ENCODE measurements at places on chromosomes 2 and 18.

- DNase-seq: no peak
These were observed 108.0 kb upstream of the TNP1 start for GRCh38 chr2:216967889-216968288.

DNA sequence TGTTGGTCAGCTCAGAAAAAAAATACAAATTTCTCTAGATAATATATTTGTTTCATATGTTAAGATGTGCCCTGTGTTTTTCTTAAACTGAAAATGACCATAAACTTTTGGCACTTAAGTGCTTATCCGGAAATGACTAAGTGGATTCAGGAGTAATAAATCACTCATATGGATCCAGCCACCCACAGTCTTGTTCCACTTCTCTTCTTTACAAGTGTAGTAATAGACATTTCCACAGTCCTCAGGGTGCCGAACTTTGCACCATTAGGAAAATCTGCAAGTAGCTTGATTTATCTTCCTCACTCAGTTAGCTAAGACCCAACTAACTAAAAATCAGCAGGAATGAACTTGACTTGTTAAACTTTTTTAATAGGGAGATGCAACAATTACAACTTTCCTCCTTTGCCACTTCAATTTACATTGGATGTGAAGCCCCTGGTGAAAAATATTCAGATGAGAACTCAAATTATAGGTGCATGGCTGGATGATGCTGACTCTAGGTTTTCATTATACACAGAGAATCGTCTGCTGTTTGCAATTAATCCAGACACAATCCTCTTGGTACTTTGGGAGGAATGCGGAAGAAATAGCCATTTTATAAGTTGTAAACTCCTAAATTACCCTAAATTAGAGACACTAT is 322.5 kb downstream of the ARHGAP15 start:
- peak; percentile 57 for DNase-seq

DNA sequence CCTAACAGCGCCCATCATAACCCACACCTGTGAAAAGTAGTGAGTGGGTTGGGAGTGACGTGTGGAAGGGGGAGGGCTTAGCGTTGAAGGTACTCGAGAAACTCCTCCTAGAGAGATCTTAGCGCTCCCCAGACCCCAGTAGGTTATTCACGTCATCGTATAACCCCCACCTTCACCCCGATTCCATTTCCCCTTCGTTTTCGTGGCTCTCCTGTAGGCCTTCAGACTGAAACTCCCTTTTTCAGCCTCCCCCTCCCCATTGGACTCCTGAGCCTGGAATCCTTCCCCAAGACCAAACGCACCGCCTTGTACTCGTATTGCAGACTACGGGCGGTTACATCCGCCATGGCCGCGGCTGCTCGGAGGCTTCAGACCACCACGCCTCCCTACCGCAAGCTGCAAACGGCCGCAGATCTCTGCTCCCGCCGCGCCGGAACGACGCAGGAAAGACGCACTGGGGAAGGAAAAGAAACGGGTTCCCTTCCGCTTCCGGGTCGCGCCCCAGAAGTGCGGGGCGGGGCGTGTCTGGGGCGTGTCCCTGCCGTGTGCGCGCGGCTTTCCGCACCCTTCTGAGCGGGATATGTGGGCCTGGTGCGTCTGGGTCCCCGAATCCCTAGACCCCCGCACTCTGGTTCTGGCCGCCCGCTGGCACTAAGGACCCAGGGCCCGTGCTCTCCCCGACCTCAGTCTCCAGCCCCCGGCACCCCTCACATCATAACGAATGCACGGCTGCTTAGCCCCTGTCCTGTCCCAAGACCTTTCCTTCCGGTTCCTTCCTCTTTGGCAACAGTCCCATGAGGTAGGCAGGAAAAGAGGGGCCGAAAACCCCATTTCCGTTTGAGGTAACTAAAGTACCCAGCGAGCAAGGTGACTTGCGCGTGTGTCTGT is at the start of gene SNRNP200:
SNRNP200 (minus strand) TSS at position 456 of the 888 bp plus-strand sequence; CDS start at position 347, 109 bp downstream.
- peak; percentile 95 for DNase-seq

DNA sequence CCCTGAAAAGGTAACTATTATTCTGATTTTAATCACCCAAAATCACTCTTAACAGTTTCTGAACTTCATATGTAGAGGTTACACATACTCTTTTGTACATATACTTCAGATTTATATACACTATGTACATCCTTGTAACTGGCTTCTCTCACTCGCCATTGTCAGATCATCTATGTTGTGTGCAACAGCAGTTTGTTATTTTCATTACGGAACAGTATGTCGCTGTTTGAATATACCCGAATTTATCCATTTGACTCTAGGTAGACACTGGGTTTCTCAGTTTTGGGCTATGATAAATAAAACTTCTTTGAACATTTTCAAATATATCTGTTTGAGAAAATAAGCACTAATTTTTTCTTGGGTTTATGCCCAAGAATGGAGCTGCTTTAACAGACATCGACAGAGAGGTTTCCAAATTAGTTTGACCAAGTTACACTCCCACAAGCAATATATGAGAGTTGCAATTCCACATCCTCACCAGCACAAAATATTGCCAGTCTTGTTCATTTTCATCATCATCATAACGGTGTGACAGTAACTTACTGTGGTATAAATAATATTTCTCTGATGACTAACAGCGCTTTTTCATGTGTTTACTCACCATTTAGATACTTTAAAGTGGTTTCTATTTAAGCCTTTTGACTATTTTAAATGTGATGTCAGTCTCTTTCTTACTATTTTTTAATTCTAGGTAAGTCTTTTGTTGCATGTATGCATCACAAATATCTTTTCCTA is 80.9 kb downstream of the SMC6 start:
- DNase-seq: peak; percentile 58

DNA sequence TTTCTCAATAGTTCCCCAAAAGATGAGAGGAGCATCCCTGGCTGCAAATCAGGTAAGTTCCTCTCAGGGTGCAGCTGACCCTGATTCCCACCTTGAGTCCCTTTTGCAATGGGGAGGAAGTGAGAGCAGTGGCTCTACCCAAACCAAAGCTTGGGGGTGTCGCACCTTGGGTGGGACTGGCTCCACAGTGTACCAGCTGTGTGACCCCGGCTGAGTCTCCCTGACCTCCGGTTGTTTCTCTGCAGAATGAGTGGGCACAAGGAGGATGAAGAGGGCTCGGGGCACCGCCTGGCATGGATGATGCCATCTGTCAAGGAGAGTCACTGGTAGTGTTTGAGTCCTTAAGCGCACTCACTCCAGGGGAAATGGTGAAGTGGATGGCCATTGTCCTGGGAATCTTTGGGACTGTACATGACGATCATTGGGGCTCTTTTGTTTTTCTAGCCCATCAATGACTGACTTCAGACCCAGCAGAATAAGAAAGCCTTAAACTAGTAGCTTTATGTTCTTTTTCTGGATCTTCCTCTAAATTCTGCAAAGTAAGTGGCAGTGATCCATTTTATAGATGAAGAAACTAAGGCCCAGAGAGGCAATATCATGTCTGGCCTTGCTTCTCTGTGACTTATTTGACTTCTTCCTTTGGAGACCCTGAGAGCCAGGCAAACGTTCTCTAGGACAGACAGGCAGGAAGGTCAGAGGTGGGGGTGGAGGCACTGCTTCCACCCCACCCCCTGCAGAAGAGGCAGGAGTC is 106.3 kb upstream of the ST3GAL5 start:
- DNase-seq: no peak

DNA sequence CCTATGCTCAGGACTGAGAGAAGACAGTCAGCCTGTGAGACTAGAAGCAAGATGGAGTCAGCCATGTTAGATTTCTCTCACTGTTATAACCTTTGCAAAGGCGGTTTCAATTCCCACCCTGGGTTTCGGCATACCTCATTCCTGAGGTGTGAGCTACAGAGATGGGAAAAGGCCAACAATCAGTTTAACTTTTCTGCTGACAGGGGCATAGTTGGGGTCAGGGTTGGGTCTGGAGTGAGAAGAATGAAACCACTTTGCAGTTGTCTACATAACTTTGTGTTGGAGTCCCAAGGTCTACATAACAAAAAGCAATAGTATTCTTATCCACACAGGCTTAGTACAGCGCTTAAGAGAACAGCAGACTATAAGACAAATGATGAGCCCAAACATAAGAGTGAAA is 28.1 kb upstream of the FEZ2 start:
- DNase-seq: no peak

GRCh38 chr2:33291278-33292013 is 185.0 kb upstream of the RASGRP3 start:
- DNase-seq: no peak

- DNase-seq: no peak
These were observed 64.5 kb upstream of the HDAC4 start for GRCh38 chr2:239465017-239466001.

GRCh38 chr2:154462634-154463033 is 235.9 kb upstream of the KCNJ3 start:
- DNase-seq: no peak

- DNase-seq: no peak
These were observed 119.6 kb downstream of the MBP start for GRCh38 chr18:77012806-77013541.

- peak; percentile 23 for DNase-seq
These were observed at the start of gene RAD51AP2 for GRCh38 chr2:17518212-17519154. Gene RAD51AP2, minus strand, starts transcription at chr2:17518440. Its CDS starts 25 bp downstream, at chr2:17518415.

GRCh38 chr2:223081789-223082188 is 29.8 kb downstream of the KCNE4 start:
- no peak for DNase-seq

DNA sequence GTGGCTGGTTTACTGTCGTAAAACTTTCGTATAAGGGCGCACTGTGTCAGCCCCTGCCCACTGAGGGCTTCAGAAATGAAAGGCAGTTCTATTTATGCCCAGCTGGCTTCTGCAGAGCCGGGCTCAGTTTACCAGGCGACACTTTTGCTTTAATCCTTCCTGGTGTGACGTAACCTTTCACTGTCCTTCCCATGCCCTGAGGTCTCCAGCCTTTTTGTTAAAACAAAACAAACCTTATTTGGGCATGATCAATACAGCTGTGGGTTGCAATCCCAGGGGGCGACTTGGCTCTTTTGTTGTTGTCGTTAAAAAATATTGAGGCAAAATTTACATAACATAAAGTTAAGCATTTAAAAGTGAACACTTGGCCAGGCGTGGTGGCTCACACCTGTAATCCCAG is 85.3 kb downstream of the AGAP1 start:
- no peak for DNase-seq

GRCh38 chr2:10750610-10751009 is 29.2 kb downstream of the ATP6V1C2 start:
- no peak for DNase-seq

DNA sequence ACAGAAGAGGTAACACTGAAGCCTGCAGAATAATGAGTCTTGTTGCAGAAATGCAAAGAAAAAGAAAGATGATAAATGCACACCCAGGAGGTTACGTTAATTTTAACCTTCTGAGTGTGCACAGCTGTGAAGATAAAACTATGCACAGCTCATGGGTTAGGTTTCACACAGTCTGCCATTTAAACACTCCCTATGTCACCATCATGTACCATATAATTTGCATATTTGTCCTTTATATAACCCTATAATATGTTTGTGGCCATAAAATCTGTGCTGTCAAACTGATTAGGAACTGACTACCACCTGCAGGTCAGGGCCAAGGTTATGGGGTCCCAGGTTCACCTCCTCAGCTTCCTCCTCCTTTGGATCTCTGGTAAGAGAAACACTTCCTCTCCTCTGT is 205.5 kb downstream of the RPIA start:
- DNase-seq: no peak

- DNase-seq: peak; percentile 92
These were observed 273.0 kb upstream of the ID2 start for GRCh38 chr2:8408560-8409460.

DNA sequence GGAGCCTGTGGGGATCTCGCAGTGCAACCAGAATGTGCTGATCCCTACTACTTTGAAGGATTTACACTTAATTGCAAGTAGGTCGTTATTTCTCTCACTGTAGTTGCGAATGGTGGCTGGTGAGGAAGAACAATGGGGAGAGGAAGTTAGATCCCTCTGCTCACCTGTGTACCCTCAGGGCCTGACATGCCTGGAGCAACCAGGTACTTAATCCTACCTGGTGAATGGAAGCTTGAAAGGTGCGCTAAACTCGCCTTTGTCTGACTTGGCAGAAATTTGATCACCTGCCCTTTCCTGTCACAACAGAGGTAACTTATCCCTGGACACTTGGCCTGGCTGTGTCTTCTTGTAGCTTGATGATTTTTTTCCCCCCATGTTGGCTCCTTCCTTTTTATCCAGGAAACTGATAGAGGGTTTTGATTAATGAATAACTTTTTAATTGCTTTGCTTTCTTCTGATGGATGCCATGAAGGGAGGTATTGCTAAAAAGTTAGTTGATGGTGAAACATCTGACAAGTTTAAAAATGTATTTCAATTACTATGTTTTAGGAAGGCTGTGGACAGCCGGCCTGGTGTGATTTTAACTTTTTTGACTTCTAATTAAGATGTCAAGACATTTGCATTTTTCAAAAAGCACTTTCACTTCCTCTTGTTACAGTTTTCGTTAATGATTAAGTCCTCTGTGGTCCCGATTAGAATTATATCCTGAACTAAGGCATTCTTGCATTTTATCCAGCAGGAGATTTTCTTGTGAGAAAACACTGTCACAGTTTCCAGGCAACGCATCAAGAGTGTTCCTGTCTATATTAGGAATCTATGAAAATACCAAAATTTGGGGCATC is 9.2 kb downstream of the SGPP2 start:
- DNase-seq: no peak

DNA sequence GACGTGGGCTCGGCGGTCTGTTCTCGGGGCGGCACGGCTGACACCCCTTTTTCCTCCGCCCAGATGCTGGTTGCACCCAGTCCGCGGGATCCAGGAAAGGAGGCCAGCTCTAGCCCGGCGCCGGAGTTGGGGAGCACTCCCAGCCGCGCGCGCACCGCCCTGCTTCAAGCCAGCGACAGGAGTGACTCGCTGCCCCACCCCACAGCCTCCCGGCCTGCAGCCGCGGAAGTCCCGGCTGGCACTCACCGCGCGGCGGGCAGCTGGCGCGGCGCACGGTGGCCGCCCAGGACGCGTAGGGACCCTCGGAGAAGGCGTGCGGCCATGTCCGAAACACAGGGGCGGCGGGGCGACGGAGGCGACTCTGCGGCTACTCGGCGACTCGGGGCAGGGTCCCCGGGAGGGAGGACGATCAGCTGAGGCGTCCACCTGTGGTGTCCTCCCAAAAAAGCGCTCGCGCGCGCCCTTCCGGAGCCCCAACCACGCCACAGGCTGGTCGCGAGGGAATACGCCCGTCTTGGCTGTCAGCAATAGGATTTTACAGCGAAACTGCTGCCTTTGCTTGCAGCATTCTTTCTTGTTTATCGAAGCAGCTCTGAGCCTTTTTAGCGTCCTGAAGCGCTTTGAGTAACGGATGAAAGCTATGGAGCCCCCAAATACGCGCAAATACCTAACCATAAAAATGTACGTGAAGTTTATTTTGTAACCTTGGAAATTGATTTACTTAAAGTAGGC is at the start of gene ACADL:
ACADL (minus strand) TSS at position 507 of the 732 bp plus-strand sequence; CDS start at position 323, 184 bp downstream.
- DNase-seq: no peak
